Immature natural killer cell (primary cell): ENCODE measurements at places on chromosomes 7 and 10.

DNA sequence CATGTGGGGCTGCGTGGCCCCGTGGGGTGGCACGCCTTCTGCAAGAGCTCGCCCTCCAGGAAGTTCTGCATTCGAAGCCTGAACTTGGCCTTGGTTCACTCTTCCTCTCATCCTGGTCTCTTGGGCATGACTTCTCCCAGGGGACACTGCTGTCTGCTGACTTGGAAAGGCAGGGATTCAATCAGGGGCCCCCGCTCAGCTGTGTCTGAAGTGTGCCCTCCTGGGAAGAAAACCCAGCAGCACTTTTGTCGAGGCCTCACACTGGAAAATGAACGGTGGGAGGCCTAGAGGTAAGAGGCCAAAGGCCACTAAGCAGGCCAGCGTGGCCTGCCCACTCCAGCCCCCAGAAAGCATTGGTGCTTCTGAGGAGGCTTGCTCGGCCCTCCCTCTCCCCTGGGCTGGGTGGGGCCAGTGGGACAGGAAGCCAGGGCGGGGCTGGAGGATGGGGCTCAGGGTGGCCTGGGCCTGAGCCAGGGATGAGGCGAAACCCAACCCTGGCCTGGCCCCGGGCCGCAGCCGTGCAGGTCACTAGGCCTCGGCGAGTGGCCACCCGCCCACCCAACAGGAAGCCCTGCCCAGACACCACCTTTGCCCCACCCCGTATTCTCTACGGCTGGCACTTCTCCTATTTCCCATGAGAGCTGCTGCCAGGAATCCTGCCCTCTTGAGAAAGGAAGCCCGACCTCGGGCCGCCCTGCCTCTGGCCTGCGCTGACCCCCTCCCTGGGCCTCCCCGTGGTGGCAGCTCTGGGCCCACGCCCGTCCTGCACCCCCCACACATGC is 81.1 kb downstream of the ZMIZ1 start:
- DNase-seq, result peak; percentile 40

- no peak for DNase-seq
Observed at GRCh38 chr10:121981346-121981745, 6.3 kb upstream of the NSMCE4A start.

GRCh38 chr7:69782917-69783684 is 184.8 kb downstream of the AUTS2 start:
- DNase-seq, result no peak

GRCh38 chr7:47885309-47885986 is 62.8 kb downstream of the PKD1L1 start:
- no peak for DNase-seq

DNA sequence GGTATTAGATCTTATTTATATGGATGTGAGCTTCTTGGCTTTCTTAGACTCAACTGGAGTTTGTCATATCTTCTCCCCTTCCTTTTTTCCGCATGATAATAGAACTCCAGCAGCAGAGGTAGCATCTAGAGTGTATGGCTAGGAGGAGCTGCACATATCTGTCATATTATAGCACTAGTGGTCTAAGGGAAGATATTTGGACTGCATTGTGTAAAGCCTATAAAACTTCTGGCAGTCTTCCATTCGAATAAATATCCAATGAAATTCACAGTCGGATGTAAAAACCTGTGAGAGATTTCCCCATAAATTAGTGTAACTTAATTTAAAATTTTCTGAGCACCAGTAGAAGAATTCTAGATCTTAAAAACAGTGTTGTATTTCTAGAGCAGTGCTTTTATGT is 123.9 kb downstream of the PRKG1 start:
- no peak for DNase-seq

- DNase-seq, result peak; percentile 24
Observed at GRCh38 chr10:112389271-112389822, 15.4 kb downstream of the ACSL5 start.

GRCh38 chr10:79886345-79886744 is 59.8 kb downstream of the NUTM2E start:
- DNase-seq, result no peak

DNA sequence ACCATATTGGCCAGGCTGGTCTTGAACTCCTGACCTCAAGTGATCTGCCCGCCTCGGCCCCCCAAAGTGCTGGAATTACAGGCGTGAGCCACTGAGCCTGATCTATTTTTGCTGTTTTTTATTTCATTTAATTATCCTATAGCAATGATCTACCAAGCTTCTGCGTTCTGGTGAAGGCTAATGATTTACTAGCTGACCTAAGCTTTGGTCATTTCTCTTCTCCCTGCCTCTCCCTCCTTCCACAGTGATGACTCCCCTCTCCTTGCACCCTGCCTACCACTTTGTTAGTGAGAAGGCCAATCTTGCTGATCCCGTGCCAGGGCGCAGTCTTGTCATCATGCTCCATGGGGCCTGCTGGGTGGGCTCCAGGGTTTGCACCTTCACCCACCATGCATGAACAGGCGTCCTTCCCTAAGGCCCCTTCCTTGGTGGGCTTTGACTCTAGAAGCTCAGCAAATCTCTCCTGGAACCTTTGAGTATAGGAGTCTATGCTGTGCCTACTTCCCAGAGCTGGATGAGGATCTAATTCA is 11.9 kb upstream of the ZCCHC24 start:
- no peak for DNase-seq

- DNase-seq, result no peak
Observed at GRCh38 chr10:46309511-46310142, 22.8 kb downstream of the ANTXRL start.

- DNase-seq, result no peak
Observed at GRCh38 chr7:122901250-122901649, 15.0 kb upstream of the CADPS2 start.

DNA sequence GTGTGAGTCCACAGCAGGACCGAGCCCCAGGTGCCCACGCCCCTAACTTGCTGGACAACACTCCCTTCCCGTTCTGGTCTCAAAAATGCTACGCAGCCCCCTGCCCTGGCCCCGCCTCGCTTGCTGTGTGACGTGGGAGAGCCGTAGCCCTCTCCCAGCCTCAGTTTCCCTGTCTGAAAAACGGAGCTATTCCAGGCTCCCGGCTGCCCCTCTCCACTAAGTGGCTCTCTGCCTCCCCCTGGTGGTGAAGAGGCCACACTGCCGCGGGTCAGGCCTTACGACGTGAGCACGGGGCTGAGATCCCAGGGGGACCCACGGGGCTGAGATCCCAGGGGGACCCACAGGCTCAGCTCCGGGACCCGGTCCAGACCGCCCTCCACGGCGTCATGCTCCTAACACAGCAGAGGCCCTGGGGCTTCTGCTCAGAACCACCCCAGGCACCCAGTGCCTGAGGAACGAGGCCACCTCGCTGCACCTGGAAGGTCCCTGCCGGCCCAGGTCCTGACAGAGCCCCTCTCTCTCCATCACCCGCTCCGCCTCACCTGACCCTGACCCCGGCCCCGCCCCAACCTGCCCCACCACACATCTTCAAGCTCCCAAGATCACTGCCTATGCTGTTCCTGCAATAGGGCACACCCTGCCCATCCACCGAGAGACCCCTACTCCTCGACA is 26.7 kb downstream of the MICALL2 start:
- DNase-seq, result peak; percentile 73

DNA sequence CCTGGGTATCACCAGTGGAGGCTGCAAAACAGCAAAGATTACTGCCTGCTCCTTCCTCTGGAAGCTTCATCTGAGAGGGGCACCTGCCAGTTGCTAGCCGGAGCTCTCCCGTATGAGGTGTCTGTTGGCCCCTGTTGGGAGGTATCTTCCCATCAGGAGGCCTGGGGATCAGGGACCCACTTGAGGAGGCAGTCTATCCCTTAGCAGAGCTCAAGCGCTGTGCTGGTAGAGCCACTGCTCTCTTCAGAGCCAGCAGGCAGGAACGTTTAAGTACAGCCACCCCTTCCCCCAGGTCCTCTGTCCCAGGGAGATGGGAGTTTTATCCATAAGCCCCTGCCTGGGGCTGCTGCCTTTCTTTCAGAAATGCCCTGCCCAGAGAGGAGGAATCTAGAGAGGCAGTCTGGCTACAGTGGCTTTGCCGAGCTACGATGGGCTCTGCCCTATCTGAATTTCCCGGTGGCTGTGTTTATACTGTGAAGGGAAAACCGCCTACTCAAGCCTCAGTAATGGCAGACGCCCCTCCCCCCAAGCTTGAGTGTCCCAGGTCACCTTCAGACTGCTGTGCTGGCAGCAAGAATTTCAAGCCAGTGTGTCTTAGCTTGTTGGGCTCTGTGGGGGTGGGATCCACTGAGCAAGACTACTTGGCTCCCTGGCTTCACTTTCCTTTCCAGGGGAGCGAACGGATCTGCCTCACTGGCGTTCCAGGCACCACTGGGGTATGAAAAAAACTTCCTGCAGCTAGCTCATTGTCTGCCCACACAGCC is 19.6 kb downstream of the SEMA3E start:
- DNase-seq, result no peak

GRCh38 chr7:156327916-156328315 is 312.7 kb upstream of the RNF32 start:
- no peak for DNase-seq

DNA sequence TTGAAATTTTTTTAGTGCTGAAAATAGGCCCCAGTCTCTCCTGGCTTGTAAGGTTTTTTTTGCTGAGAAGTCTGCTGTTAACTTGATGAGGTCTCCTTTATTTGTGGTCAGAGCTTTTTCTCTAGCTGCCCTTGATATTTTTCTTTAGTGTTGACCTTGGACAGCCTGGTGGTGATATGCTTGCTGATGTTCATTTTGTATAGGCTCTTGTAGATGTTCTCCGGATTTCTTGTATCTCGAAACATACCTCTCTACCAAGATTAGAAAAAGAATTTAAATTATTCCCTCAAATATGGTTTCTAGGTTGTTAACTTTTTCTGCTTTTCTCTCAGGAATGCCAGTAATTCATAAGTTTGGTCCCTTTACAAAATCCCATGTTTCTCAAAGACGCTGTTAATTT is 102.3 kb downstream of the TWIST1 start:
- DNase-seq, result no peak

DNA sequence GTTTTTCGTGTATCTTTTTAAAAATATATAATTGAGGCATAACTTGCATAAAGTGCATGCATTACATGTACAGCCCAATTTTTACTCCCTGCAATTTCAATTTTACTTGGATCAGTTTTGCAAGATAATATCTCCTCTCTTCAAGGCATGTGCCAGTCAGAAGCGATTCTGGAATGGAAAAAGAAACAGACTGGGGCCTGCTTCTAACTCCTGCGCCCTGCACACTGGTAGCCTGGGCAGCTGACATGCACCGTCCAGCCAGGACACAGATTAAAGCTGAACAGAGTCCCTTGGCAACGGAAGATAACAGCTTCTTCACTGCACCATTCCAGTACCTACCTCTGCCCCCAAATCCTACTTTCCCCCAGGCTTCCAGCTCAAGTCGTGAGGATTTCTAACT is 182.1 kb downstream of the FAM107B start:
- DNase-seq, result no peak

DNA sequence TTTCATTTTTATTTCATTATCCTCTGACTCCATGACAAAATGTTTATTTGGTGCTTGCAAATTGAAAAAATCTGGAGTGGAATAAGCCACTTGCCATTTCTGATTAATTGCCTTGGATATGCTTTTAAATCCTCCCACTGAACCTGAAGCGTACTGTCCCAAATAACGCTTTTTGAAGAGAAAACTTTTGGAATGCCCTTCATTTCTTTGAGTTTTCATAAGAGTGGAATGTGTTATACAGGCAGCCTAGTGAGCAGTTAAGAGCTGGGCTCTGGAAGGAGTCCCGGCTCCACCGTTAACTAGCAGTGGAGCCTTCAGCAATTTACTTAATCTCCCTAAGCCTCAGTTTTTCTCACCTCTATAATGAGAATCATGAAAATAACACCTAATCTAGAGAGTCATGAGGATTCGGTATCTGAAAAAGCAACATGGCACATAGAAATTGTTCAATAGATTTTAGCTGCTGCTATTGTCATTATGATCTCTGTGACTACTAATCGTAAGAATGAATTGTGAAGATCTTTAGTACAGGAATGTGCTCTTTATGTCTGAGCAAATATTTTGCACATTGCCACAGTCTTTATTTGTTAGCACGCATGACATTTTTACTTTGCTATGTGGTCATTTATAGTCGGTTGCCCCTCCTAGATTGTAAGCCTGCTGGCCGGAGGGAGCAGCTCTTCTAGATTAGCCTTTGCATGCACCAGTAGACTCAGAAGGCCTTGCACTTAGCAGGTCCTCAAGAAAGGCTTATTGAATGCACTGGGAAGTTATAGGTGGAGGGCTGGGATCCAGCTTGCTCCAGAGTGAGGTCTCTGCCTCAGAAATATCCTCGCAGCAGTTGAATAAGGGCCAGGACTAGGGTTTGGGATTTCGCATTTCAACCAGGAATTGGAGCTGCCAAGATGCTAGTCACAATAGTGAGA is 59.4 kb downstream of the PLCE1 start:
- DNase-seq, result no peak

DNA sequence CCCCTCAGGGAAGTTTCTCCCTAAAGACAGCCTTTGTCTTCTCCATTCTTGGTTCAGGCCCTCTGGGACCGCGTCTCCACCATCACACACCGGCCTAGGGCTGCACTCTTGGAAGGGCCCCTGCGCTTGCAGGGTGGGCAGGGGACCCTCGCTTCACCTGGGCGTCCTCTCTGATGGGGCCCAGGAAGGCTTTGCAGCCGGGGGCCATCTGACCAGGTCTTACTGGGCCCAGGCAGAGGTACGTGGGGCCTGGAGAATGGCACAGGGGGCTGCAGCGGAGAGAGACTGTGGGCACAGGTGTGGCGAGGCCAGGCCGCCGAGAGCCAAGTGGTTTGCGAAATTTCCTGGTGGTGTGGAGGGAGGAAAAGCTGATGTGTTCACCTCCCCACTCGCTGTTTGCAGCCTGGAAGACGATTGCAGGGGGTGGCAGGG is 44.4 kb downstream of the ALOX5 start:
- DNase-seq, result no peak

DNA sequence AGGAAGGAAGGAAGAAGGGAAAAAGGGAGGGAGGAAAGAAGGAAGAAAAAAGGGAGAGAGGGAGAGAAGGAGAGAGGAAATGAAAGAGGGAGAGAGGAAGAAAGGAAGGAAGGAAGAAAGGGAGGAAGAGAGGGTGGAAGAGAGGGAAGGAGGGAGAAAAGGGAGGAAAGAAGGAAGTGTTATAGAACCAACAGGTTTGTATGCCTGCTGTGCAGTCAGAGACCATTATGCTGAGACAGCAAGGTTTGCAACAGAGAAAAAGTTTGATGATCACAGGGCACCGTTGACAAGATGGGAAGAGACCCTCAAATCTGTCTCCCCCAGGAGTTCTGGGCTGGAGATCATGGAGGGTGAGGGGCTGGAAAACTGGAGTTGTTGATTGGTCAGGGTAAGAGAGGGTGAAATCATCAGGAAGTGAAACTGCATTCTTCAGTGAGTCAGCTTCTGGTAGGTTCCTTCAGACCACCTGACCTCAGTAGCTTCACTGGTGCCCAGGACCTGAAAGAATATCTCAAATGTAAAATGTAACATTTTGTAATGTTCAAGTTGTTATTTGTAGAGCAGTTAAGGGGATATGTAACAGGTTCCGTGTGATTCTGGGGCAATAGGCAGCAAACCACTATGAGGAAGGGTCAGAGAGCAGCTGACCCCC is 76.3 kb downstream of the JCAD start:
- DNase-seq, result no peak
